ENCODE measurements at places on chromosomes 5 and 9.

DNA sequence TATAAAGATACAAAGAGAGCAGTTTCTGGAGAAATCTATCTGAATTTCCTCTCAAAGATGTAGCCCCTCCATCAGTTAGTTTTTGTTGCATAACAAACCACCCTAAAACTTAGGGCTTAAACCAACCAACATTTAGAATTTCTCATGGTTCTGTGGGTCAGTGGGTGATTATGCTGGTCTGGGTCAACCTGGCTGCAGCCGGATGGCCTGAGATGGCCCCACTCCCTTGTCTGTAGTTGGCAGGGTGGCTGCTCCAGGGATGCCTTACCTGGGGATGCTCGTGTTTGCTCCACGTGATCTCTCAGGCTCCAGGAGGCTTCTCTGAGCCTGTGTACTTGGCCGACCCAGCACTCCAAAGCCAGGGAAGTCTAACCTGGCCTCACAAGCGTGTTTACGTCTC, 139.3 kb downstream of the MVB12B start:
- peak; percentile 17 for DNase-seq

DNA sequence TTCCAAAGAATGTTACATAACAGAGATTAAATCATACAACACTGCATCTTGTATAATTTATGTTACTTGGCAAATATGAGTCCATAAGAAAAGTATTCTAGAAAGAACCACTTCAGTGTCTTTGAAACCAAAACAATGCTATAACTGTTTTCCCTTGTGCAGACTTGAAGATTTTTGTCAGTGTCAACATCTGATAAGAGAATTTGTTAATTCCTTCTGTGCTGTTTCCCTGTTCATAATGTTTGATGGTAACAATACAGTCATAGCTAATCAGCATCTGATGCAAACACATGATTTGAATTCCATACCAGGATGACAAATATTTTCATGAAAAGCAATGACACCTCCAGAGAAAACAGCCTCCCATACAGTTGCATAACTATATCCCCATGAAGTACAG, 306.8 kb downstream of the SEMA5A start:
- DNase-seq, result no peak

- DNase-seq, result no peak
These were observed 135.4 kb downstream of the ALDH1A1 start for GRCh38 chr9:72817413-72817812.

- no peak for DNase-seq
These were observed 8.8 kb upstream of the DBH start for GRCh38 chr9:133627341-133627740.

DNA sequence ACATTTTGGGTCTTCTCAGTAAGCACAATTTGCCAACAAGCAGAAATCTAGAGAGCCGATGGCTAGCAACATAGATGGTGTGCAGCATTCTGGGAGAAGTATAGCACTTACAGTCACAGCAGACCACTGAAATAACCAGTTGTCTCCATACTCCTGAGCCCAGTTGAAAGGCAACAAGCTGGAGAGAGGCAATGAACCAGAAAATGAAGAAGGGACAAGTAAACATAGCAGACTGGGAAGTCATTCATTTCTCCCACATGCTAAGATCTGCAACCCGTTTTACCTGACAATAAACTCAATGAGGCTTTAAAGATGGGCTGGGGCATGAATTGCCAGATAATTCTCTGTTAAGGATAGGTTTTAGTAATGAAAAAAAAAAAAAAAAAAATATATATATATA, 575.6 kb upstream of the GRAMD2B start:
- no peak for DNase-seq

GRCh38 chr5:124919747-124920525, 173.5 kb upstream of the ZNF608 start:
- DNase-seq, result no peak

DNA sequence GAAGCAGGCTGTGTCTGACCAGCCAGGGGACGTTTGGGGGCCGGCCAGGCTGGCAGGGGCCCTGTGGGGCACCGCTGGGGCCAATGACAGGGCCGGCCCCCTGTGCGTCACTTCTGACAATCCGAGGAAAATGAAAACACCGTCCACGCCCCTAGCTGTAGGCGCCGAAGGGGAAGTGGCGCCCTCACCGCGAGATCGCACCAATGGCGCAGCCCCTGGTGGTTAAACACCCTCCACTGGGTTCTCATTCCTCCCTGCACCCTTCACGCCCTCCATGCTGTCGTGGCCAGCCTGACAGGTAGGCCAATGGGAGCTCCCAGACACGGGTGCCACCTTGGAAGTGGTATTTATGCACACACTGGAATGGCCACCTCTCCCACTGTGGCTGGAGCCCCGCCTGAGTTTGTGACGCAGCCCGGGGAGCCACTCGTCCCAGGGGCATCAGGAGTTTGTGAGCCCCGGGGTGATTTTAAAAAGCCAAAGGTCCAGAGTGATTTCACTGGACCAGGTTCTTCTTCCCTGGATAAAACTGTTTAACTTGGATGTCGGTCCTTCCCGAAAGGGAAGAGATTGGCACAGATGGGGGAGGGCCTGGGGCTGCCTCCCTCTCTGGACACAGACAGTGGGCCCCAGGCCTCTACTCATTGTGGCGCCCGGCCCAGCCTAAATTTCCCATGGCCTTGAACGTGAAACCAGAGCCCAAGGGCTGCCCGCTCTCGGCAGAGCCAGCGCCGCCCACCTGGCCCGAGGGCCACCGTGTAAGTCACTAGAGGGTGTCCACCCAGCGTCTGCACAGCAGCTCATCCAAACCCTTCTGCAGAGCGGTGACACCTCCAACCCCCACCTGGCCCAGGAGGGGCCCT, 49.7 kb downstream of the NKD2 start:
- DNase-seq, result no peak

GRCh38 chr5:117295941-117296340, 721.3 kb upstream of the SEMA6A start:
- DNase-seq, result no peak

- no peak for DNase-seq
These were observed 260.1 kb upstream of the RGMB start for GRCh38 chr5:98513380-98513779.

GRCh38 chr9:130835441-130836298, 616 bp downstream of the ABL1 start:
- DNase-seq, result peak; percentile 66

GRCh38 chr5:43685252-43685950, 82.4 kb downstream of the NNT start:
- no peak for DNase-seq

- no peak for DNase-seq
These were observed 538.5 kb upstream of the WWC1 start for GRCh38 chr5:167752936-167753335.

GRCh38 chr9:3478549-3478953, 47.2 kb downstream of the RFX3 start:
- DNase-seq, result no peak

DNA sequence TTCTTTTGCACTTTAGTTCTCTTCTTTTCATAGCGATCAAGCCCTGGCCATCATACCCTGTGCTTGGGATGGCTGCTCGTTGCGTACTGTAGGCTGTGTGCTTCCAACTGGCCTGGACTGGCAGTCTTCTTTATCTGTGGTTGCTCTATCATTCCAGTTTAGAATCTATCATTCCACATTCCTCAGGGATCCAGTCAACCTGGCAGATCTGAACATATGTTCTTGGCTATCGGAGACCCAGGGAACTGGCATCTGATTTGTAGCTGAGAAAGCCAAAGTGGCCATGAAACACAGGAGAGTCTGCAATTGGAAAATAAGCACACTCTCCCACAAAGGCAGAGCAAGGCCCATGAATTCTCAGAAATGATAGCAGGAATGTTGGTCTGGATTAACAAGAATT, 22.6 kb upstream of the SLC46A2 start:
- no peak for DNase-seq

DNA sequence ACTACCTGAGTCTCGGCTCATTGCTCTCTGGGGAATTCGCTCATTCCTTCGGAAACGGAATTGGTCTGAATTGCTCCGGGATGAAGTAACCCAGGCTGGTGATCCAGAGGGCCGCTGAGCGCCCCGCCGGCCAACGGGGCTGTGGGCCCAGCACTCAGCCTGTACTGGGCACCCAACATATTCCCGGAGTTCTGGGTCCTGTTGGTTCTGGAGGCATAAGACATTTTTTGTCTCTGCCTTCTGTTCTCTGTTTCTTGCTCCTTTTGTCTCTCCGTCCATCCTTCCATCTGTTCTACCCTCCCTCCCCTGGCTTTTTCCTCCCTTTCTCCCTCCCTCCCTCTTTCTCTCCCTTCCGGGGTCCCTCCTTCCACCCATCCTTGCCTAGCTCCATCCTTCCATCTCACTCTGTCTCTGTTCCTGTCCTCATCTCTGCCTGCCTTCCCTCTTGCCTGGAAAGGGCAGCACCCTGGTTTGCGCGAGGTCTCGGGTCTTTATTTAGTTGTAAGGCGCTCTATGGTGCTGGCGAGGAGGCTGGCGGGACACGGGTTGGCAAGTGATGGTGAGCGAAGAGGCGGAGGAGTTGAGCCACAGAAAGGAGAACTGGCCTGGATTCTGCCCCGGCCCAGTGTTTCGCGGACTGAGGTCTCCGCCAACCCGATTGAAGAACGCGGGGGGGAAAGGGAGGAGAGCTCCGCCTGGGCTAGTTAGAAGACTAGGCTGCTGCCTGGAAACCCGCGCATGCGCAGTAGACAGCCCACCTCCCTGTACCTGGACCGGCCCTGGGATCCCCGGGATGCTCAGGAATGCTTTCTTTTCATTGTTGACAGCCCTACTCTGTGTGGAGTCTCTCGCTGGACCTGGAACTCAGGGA, 1468.0 kb downstream of the FOXD4L5 start:
- peak; percentile 95 for DNase-seq

DNA sequence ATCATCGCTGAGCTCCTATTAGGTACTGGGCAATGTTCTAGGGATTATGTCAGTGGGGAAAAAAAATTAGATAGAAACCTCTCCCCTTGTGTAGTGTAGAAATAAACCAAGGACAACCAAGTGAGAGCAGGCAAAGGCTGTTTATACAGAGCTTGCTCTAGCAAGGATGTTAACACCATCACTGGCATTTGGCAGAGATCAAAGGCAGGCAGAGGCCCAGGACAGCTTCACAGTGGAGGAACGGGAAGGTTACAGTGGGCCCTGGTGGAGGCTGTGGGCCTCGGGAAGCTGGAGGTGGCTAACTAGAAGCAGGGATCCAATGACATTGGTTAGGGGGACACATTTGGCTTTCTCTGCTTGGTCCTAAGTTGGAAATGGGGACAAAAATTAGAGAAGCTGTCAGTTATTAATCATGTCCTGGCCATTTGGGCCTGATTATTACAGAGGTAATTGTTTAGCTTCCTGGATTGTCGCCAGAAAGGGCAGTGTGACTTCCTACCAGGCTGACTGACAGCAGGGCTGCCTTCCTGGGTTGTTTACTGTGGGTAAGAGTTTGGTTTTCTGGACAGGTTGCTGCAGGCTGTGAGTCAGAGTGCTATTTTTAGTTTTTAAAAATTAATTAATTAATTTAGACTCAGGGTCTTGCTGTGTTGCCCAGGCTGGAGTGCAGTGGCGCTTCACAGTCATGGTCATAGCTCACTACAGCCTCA, 259.3 kb downstream of the ROR2 start:
- DNase-seq, result no peak

GRCh38 chr5:483434-484140, 40.6 kb downstream of the EXOC3 start:
- no peak for DNase-seq

GRCh38 chr9:132702254-132702653, 32.0 kb downstream of the GTF3C4 start:
- no peak for DNase-seq

DNA sequence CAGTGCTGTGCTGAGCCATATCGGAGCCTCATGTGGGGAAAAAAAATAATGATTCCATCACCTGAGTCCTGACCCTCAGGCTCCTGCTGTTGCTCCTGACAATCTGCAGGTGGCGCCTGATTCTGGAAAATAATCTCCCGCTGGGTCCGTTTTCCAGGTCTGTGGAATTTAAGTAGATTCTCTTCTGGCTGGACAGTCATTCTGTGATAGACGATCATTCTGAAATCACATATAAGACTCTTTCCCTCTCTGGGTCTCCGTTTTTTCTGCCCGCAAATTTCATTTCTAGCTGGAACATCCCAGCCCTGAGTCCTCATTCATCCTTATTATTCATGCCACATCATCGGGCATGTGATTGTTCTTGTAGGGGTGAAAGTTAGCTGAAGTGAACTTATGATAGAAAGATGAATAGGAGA, 22.1 kb upstream of the STXBP1 start:
- no peak for DNase-seq

- no peak for DNase-seq
These were observed 663 bp upstream of the SMIM27 start for GRCh38 chr9:32551276-32552051.

- DNase-seq, result peak; percentile 50
These were observed 112.3 kb downstream of the MARCHF3 start for GRCh38 chr5:126917918-126918614.

GRCh38 chr5:90644132-90644531, 85.5 kb downstream of the ADGRV1 start:
- no peak for DNase-seq

GRCh38 chr9:76619640-76620039, 144.6 kb upstream of the PCA3 start:
- DNase-seq, result no peak

- no peak for DNase-seq
These were observed 629.3 kb upstream of the ST8SIA4 start for GRCh38 chr5:101532430-101532829.

DNA sequence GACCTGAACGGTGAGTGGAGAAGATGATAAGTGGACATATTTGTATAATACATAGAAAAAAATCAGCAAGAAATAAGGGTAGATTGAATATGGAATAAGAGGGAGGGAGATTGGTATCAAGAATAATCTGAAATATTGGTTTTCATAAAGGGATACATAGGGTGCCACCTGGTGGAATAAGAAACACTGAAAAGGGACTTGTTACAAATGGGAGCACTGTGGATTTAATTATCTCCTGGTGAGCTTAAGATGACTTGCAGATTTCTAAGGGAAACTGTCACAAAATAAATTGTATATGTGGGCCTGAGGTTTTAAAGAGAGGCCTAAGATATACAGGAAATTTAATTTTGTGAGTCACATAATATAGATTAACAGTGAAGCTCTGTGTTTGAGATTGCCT, 1403.5 kb upstream of the CDH18 start:
- DNase-seq, result no peak

GRCh38 chr5:148805326-148806290, 20.8 kb upstream of the ADRB2 start:
- peak; percentile 70 for DNase-seq

DNA sequence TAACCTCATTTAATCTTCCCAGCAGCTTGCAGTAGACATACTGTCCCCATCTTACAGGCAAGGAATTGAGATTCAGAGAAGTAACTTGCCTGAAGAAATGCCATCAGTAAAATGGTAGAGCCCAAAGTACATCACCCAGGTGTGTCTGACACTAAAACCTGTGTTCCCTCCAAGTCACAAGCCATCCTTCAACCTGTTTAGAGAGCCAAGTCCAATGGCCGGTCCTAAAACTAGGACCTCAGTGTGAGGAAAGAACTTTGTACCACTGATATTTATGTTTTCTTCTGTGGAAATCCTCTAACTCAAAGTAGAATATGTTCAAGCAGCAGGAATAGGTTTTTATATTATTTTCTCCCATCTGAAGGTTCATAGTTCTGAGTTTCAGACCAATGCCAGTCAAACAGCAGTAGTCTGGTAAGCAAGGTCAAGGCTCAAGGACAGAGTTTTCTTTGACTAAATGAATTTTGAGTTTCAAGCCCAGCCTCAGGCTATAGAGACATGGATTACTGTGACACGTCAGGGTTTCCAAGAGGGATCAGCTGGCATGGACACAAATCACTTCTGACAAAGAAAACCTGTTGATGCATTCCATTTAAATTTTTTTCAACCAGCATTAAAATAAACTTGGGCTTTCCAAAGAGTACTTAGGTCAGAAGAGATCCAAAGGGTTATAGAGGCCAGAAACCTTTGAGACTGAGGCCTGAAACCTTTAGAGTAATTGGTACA, 80.9 kb upstream of the PLPP6 start:
- DNase-seq, result no peak

- DNase-seq, result no peak
These were observed 32.6 kb downstream of the CSNK1A1 start for GRCh38 chr5:149518620-149519019.

All from lower lobe of right lung (tissue), 2 donors.